ENCODE measurements at places on chromosomes 6 and 20. TPM values are rescaled to one million over a fixed set of nuclear protein-coding genes. Genes with fewer than 3 reads are reported as not detected.

- no peak for DNase-seq
Observed at GRCh38 chr6:24865161-24865560, 66.4 kb upstream of the ARMH2 start.

DNA sequence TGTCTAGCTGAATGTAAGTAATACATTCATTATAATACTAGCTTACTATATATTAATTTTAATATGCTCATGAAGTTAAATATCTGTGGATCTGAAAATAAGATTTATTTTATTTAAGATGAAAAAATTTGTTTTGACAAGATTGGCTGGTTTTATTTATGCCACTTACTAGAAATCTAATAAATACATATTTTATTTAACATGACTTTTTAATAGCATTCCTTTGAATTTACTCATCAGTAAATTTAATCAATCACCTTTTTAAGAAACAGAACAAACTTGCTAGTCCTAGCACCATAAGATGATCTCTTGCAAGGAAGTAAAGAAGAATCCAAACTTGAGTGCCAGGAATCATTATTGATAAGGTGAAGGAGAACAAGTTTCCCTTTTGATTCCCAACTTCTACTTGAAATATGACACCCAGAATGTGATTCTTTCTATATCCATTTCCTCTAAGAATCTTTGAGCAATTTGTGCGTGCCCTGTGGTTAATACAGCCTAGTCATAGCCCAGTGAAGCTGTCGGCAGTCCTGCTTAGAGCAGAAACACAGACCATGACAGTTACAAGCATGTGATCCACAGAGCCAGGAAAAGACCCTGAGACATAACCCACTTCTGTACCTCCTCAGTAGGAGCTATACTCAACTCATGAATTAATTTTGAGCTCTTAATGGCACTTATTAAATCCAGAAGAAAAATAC lies 282.3 kb upstream of the QKI start:
- no peak for DNase-seq

DNA sequence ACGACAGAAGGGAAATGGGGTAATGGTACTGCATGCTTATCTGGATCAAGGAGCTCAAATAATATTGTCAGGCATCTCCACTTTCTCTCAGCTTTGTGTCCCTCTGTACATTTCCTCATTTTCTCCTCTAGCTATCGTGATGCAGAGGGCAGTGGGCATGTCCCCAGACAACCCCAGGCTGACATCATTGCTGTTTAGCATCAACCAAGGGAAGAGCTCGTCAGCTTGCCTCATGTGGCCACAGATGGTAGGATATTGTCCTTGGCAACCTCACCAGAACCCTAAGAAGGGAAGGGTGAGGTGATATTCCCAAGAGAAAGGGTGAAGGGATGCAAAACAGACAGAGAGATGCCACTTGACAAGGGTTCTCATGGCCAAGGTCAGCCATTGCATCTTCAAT lies 58.3 kb downstream of the MAFB start:
- peak; percentile 23 for DNase-seq

DNA sequence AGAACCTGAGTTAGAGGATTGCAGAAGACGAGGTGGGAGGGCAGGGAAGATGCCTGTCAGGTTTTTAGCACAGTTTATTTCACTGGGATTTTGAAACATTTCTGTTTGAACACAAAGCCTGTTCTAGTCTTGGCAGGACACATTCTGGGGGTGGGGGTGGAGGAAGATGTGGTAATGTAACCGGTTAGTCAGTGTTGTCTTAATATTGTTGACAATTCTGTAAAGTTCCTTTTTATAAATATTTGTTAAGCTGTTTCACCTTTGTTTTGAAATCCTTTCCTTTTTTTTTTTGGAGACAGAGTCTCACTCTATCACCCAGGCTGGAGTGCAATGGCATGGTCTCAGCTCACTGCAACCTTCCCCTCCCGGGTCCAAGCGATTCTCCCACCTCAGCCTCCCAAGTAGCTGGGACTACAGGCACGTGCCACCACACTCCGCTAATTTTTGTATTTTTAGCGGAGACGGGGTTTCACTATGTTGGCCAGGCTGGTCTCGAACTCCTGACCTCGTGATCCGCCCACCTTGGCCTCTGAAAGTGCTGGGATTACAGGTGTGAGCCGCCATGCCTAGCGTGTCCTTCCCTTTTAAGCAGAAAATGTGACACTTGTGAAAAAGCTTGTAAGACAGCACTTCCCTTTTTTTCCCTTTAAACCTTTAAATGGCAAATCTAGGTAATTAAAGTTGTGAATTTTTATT lies 20.2 kb downstream of the SLC9A8 start:
- DNase-seq = no peak

Gene GMDS
- 30.9 TPM for total RNA-seq

Gene MAP3K7
- total RNA-seq = 30.9 TPM

Gene STMND1
- total RNA-seq = not detected

Data from osteocyte (in vitro differentiated cells).